Smooth muscle cell of trachea (primary cell): ENCODE measurements at places on chromosomes 1 and 21. TPM values are rescaled to one million over a fixed set of nuclear protein-coding genes. Genes with fewer than 3 reads are reported as not detected.

RNU1-2 gene
- under 0.01 TPM in 2 replicates for total RNA-seq

INSRR gene
- under 0.01 TPM in 1 of 2 replicates, not detected in the other for total RNA-seq

FAM72C gene
- 1.5 TPM in 1 of 2 replicates, not detected in the other for total RNA-seq

CFHR1 gene
- 0.50 TPM in 1 of 2 replicates, not detected in the other for total RNA-seq

TACSTD2 gene
- 0.15 and 0.33 TPM in 2 replicates for total RNA-seq

FYB2 gene
- total RNA-seq = not detected in 2 replicates

ATAD3A gene
- 25.1 and 32.7 TPM in 2 replicates for total RNA-seq

LEPROT gene
- total RNA-seq = 47.9 and 58.1 TPM in 2 replicates

MNDA gene
- total RNA-seq = not detected in 2 replicates

GBP4 gene
- 0.15 and 0.33 TPM in 2 replicates for total RNA-seq

AMY1B gene
- not detected in 2 replicates for total RNA-seq

LCE3D gene
- not detected in 2 replicates for total RNA-seq

ARL8A gene
- 17.0 and 27.1 TPM in 2 replicates for total RNA-seq

ADCY10 gene
- under 0.01 and 0.15 TPM in 2 replicates for total RNA-seq

TTC22 gene
- under 0.01 TPM in 2 replicates for total RNA-seq

FCAMR gene
- total RNA-seq = not detected in 2 replicates

NBPF19 gene
- 10.9 and 28.1 TPM in 2 replicates for total RNA-seq
